Stimulated activated CD4-positive, alpha-beta T cell treated with anti-CD3 and anti-CD28 coated beads, TNF-alpha, amount 100 ng/mL, for 48 hours (primary cell): ENCODE measurements at places on chromosomes 1 and 21.

DNA sequence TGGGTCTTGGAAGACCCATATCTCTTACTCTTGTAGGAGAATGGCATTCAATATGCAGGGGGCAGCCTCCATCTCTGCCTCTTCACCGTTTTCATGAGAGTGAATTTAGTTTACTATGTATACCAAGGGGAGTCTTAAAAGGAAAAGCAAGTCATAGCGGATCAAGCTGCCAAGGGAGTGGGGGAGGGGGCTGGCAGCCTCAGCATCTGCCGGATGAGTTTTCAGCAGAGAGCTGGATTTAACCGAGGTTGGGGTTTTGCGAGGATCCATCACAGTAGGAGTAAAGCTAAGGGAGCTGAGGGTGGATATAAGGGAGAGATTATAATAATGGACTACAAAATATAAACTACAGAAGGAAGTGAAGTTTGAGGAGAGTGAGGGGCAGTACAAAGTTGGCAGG, 9.9 kb downstream of the CD160 start:
- no peak for DNase-seq

DNA sequence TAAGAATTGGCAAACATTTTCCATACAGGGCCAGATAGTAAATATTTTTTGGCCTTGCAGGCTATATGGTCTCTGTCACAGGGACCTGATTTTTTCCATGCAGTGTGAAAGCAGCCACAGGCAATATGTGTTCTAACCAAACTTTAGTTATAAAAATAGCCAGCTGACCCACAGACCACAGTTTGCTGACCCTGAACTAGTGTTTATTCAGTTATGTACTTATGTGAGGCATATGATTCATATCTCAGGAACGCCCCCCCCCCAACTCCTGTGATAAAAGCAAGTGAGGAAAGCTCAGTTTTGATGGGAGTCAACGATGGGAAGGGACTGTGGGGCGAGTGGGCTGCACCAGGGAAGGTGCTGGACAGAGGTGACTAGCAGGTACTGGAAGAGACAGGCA, 80.1 kb downstream of the HMGB4 start:
- no peak for DNase-seq

DNA sequence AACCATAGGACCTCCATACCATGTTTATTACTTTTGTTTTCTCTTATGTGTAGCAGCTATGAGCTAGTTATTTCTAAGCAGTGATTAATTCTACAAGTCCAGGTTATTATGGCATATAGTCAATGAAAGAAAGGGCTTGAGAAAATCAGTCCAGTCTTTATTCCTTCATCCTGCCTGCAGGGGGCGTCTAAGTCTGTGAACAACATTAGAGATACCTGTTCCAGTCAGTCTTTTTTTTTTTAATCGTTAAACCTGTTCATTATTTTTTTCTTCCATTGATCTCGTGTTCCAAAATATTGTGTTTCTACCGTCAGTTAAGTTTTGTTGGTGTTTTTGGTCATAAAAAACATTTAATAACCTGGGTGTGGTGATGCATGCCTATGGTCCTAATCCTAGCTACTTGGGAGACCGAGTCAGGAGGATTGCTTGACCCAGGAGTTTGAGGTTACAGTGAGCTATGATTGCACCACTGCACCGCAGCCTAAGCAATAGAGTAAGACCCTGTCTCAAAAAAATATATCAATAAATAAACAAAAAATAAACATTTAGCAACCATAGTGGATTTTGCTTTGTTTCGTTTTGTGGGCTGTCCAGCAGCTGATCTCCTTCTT, 29.4 kb upstream of the CD2 start:
- peak; percentile 70 for DNase-seq

DNA sequence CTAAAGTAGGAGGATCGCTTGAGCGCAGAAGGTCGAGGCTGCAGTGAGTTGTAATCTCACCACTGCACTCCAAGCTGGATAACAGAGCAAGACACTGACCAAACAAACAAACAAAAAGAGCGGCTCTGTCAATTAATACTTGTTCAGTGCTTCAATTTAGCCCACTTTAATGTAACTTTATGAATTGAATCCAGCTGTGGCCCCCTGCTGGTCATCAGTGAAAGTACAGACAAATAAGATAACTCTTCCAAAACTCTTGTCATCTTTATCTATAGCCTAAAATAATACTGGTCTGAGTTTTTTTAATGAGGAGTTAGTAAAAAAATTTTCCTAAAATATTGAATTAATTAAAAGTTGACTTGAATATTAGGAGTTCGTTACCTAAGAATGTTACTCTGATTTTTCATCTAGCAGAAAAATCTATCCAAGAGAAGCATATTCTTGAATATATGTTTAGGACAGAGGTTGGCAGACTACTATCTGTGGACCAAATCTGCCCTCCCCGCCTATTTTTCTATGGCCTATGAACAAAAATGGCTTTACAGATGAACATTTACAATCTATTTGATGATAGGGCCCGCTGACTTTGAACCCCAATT, 26.1 kb downstream of the ATP5PF start:
- peak; percentile 26 for DNase-seq

DNA sequence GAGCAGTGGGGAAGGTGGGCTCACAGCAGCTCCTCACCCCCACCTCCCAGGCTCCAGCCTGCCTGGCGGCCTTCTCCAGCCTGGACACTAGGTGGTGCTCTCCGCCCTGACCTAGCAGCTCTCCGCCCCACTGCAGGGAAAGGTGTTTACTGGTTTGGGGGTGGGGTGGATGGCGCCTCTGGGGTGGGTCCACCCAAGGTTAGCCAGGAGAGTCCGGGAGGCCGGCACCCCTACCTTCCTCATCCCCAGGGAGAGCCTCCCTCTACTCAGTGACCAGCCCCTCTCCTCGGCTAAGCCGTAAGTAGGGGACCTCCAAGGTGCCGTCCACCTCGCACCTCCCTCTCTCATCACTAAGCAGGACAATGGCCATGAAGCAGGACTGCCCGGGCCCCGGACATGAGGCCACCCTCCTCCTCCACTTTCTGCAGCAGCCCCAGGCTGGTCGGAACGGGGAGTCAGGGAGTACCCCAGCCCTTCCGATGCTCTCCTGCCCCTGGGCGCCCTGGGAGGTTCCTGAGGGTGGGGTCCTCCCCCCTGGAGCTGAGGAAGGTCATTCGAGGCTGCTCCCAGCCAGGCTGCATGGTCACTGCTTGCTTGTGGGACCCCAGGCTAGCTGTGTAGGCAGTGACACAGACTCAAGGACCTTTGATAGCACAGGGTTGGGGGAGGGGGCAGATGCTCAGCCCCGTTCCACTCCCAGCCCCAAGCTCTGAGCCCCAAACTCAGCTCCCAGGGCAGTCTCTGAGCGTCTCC, 101.4 kb upstream of the VAMP3 start:
- DNase-seq: peak; percentile 15

- peak; percentile 94 for DNase-seq
Observed at GRCh38 chr1:243255791-243256512, at the start of gene SDCCAG8. TSS of gene SDCCAG8 (plus strand) at chr1:243256041. CDS start at chr1:243256174, 133 bp downstream.

DNA sequence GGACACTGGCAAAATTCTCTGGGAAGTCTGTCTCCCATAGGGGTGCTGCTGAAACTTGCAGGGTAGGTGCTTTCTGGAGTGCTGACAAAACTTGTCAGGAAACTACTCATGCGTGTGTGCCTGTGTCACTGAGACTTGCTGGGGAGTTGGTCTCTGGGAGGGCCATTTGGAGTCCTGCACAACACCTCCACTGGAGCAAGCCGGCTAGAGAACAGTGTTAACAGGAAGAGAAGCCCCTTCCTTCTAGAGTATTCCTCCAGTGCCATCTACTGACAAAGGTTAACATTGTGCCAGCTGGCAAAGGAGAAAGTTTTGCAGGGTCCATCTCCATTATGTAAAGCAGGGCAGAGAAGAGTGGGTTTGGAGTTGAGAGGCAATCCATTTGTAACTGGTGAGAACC, 30.0 kb downstream of the ZMYM4 start:
- DNase-seq: no peak

- DNase-seq: no peak
Observed at GRCh38 chr1:42209526-42210251, 45.1 kb upstream of the GUCA2A start.

DNA sequence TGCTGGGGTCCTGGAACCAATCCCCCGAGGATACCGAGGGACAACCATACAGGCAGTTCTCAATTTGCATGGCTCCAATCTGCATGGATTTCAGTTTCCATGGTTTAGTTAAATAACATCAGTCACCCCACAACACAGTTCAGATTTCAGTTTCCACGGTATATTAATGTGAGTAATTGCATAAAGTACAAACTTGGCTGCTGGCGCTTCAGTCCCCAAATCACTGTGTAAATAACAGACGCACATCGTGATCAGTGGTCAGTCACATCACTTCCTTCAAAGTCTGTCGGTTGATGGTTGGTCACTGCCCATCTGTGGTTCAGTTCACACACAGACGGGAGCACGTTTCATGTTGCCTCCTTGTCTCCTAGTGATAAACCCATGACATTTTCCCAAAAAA, 66.4 kb upstream of the LPGAT1 start:
- DNase-seq: no peak

DNA sequence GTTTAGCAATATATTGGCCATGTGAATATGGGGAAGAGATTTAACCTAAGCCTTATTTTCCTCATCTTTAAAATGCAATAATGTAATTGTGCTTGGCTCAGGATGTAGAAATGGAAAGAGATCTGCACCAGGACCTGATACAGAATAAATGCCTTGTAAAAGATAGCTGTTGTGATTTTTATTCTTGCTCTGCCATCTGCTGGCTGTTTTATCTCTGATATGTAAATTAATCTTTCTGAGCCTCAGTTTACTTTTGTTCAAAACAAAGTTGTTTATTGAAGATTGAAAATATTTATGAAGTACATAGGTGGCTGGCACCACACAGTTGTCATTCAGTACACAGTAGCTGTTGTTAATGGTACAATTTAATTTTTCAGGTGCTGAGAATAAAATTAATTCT, 21.9 kb downstream of the ZYG11B start:
- no peak for DNase-seq

DNA sequence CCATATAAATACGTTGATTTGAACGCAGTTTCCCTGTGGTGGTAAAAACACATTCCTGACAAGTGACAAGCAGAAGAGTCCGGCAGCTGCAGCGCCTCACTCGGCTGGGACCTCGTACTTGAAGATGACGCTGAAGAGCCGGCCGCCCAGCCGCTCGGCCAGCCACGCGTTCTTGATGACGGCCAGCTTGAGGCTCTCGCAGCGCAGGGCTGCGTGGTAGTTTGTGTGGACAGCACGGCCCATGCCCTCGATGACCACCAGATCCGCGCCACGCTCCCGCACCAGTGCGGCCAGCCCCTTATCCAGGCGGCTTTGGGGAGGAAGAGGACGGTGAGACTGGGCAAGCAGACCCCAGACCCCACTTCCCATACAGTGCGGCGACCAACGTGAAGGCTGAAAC, 17.6 kb downstream of the PANK4 start:
- DNase-seq: no peak

DNA sequence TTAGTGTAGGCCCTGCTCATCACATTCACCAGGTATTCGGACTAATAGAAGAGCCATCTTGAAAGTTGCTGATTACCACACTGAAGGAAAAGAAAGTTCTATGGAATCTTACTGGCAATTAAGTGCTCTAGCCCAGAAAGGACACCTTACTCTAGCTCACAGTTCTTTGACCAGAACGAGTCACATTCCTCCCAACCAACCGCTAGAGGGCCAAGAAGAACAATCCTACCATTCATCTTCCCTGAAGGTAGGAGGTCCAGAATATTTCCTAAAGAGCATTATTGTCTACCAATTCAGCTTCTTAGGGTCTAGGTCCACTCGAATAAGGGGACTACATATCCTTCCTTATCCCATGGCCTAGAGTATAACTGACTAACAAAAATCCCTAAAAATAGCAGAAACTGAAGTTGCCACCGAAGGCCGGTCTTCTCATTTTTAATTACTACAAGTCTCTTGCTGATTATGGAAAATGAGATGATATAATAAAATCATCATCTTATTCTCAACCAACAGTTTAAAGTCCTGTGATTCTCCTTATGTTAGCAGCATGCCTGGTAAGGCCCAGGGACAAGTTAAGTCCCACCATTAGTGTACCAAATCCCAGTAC, 2.7 kb upstream of the FMO1 start:
- DNase-seq: no peak

GRCh38 chr1:85058786-85059185, 10.5 kb upstream of the MCOLN3 start:
- DNase-seq: no peak

DNA sequence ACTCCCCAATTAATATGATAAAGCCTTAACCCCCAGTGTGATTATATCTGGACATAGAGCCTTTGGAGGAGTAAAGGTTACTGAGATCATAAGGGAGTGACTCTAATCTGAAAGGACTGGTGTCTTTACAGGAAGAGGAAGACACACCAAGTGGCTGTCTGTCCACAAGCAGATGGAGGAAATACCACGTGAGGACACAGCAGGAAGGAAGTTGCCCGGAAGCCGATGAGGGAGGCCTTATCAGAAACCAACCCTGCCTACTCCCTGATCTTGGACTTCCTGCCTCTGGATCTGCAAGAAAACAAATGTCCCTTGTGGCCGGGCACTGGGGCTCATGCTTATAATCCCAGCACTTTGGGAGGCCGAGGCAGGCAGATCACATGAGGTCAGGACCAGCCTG, 110.3 kb upstream of the CHRM3 start:
- no peak for DNase-seq

GRCh38 chr1:54965624-54966340, 14.6 kb upstream of the TMEM61 start:
- DNase-seq: no peak
